ENCODE measurements at places on chromosomes 3 and 15. TPM values are rescaled to one million over a fixed set of nuclear protein-coding genes. Genes with fewer than 3 reads are reported as not detected.

GRCh38 chr3:97504463-97504862 is 260.1 kb upstream of the ARL6 start:
- DNase-seq, result no peak

Gene HHLA2
- total RNA-seq, result not detected

- DNase-seq, result no peak
These were observed 18.6 kb upstream of the CNTN3 start for GRCh38 chr3:74633021-74633420.

DNA sequence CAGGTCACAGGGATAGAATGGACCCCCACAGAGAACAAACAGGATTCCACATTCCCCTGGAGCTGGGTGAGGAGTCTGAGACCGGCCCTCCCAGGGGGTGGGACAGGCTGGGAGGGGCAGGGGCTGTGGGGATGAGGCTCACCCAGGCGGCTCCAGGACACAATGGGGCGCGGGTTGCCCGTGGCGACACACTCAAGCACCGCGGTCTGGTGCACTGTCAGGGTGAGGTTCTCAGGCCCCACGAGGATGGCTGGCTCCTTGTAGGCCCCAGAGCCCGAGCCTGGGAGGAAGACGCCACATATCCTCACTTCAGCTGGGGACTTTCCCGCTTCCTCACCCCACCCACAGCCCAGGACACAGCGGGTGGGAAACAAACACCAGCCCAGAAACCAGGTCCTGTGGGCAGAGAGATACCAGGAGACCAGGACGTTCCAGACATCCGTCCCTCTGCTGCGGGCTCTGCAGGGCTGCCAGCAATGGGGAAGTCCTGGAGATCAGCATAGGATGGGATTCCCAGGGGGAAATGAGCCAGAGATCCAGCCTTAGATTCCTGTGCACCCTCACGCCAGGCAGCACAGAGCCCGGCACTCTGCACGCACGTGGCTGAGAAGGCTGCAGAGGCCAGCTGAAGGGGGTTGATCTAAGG is 30.2 kb downstream of the RNU5B-1 start:
- DNase-seq, result no peak

Gene ARHGAP31
- total RNA-seq, result 10.5 TPM

- peak; percentile 24 for DNase-seq
These were observed 28.0 kb upstream of the DCLK3 start for GRCh38 chr3:36792342-36792741.

DNA sequence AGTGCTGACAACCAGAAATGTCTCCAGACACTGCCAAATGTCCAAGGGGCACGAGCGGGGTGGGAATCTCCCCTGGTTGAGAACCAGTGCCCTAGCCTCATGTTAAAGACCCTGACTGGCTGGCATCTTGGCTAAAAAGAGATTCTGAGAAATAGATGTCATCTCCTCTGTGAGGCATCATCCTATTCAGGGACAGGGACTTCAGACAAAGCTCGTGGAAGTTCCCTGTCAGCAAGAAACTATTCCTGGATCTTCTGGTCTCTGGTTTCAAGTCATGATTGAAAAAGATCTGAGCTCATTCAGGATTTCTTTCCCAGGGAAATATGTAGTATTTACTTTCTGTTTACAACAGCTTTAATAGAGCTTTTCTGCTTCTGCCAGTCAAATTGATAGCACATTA is 10.8 kb downstream of the WDR5B start:
- DNase-seq, result no peak

DNA sequence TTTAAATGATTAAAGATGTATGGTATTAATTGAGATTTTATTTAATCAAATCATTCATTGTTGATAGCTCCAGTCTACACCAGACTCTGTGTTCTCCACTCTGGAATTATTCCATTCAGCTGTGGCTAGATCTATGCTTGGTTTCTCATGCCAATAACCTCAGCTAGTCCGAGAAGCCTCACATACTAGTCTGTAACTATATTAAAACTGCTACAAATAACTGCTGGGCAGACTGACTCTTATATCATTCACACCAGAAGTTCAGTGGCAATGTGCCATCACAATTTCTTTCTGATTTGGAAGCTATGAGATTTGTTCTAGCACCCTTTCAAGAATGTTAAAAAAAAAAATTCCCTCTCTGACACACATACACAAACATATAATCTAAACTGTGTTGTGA is 947.3 kb downstream of the ROBO1 start:
- peak; percentile 7 for DNase-seq

- DNase-seq, result no peak
These were observed 10.5 kb upstream of the NIT2 start for GRCh38 chr3:100324044-100324443.

DNA sequence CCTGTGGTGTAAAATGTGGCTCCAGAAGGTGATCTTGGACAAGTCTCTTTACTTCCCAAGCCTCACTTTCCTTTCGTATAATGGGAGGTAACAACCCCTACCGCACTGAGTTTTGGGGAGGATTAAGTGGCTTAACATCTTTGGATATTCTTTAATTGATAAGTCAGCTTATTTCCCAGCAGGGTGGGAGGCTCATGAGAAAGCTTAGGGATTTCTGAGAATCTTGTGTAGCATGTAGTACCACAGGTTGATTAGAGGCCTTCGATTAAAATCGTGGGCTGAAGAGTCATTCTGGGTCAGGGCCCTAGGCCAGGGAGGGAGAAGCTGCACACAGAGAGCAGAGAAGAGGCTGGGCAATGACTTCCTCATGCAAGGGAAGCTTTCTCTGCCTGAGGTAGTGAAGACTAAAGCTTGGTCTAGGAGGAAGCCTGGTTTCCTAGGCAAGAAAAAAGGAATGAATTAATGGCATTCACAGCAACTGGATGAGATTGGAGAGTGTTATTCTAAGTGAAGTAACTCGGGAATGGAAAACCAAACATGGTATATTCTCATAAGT is 1.5 kb upstream of the NMNAT3 start:
- no peak for DNase-seq

DNA sequence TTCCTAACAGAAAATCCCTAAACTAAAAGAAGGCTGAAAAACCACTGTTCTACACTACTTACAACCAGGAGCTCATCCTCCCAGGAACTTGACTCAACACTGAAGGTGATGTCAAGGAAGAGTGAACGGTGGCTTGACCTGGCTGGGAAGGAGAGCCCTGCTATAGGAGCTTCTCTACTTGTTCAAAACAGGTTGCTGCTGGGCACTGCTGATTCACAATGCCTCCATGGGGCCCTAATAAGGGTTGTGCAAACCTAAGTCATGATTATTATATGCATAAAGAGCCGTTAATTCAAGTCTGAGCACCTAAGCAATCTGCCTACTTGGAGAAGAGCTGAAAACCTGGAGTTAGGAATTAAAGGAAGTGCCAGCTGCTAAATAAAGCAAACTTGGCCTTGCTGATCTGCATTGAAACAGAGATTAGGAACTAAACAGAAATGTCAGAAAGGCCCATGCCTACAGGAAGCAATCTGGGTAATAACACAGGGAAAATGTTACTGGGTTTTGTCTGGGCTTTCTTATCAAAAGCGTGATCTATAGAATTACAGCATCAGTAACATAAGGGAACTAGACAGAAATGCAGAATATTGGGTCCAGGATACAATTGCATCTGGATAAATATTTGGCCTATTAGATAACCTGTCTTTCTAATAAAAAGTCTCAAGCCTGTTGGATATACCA is 243.2 kb downstream of the NEK10 start:
- DNase-seq, result no peak

- no peak for DNase-seq
These were observed 21.0 kb upstream of the DNAJC13 start for GRCh38 chr3:132396255-132396654.

GRCh38 chr3:98240131-98240530 is 23.9 kb upstream of the OR5H6 start:
- peak; percentile 47 for DNase-seq

GRCh38 chr3:43349716-43350115 is 63.4 kb downstream of the SNRK start:
- no peak for DNase-seq

DNA sequence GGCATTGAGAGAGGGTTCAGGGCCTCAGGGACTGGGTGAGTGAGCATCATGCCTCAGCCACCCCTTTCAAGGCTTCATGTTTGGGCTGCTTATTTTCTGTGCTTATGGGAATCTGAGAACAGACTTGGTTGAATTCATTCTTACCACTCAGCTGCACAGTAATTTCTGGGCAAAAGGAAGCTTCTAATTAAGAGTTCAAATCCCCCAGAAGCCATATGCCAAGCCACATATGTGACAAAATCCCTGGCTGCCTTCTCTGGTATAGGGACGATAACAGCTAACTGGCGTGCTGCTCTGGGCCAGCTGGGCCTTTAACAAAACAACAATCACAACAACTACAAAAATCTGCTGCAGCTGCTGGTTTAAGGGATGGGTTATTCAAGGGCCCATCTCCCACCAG is 181.0 kb upstream of the ANKRD28 start:
- DNase-seq, result no peak

Gene IL17RD
- total RNA-seq, result 1.6 TPM

Gene PATL2
- 2.6 TPM for total RNA-seq

Gene USP50
- total RNA-seq, result not detected

GRCh38 chr3:52277972-52278509 is 408 bp downstream of the WDR82 start:
- peak; percentile 54 for DNase-seq

GRCh38 chr15:34722439-34722836 is 32.4 kb downstream of the GJD2 start:
- peak; percentile 76 for DNase-seq

DNA sequence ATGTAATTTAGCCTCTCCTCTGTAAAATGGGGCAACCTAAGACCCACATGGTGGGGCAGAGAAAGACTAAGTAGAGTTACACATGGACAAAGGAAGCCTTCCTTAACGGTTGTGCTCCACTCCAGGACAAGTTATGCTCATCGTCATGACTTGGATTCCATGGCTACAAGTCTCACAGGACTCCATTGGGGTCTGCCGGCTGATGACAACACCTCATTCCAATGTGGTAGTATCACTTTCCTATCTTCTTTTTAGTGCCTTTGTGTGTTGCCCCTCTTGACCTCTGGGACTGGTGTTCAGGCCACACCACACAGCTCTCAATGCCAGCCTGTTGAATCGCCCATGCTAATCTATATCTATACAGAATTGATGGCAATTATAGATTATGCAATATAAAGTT is 181.3 kb upstream of the WNT5A start:
- peak; percentile 70 for DNase-seq

Gene PRR20G
- total RNA-seq, result not detected

DNA sequence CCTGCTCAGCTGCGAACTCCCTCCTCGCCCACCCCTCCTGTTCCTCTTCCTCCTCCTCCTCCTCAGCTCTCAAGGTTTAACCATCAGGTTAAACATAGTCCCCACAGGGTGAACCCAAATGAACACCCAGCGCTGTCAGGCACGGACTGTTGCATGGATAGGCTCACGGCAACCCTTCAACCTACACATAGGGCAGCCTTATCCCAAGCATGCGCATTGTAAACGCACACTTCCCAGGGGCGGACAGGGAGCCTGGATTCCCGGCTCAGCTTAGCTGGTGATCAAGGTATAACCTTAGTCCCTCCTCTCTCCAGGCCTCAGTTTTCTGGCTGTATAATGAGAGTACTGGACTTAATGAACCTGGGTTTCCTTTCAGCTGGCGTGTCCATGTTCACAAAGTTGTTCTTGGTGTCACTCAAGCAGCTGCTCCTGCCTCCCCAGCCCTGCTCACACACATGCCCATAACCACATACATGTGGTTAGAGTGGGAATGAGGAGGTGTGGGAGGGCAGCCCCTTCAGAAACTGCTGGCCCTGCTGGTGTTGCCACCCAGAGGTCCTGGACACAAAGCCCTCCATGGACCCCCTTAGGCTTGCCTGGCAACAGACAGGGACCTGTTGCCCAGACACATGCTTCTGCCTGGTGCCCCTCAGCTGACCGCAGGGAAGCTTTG is 20.9 kb upstream of the VPS33B start:
- DNase-seq, result no peak

DNA sequence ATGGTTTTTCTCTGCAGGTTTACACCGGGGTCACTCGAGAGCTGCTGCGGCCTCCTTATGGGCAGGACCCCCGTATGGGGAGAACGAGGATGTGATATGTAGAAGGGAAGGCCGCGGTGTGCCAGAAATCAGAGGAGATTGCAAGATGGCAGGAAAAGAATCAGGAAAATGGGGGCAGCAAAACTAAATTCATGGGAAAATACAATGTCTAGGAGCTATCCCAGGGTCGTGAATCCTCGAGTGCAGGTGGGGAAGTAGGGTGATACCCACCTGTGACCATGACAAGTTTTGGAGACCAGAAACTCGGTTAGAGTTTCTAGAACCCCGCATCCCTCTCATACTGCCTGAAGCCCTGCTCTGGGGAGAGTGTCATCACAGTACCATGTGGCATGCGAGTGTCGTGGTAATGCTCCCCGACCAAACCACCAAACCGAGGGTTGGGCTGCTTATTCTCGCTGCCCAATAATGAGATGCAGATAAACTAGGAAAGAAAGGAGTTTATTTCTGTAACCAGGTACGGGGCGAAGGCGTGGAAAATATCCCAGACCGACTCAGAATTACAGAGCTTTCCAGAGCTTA is 781 bp downstream of the TRNT1 start:
- no peak for DNase-seq

DNA sequence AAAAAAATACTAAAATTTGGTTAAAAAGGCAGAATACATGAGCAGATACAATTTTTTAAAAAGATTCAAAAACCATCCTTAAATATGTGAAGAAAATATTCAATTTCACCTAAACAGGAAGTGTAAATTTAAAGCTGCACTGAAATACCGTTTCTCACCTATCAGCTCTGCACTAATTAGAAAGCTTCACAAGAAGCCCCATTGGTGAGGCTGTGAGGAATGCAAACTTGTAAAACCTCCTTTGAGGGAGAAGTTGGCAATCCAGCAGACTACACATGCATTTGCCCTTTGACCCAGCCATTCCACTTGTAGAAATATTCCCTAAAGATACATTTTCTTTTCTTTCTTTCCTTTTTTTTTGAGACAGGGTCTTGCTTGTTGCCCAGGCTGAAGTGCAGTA is 18.8 kb downstream of the BLM start:
- no peak for DNase-seq

- peak; percentile 93 for DNase-seq
These were observed 18.7 kb downstream of the TMEM43 start for GRCh38 chr3:14143271-14144225.

Gene ZNF660
- total RNA-seq, result 0.64 TPM

DNA sequence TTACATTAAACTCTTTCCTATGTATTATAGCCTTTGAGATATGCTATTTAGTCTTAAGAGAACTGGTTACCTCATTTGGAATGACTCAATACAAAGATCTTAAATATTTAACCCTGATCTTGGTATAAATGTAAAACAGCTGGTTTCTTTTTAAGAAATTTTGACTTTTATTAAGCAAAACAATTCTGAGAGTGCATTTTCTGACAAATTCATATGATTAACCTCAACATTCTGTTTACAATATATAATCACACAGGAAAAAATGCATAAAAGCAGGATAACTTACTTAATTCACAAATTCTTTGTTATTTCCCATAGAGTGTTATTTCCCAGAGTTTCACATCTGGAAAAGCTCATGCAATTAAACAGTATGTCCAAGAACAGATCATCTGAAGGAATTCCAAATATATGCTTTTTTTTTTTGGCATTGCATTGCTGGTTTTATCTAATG is 400.4 kb upstream of the THBS1 start:
- no peak for DNase-seq

DNA sequence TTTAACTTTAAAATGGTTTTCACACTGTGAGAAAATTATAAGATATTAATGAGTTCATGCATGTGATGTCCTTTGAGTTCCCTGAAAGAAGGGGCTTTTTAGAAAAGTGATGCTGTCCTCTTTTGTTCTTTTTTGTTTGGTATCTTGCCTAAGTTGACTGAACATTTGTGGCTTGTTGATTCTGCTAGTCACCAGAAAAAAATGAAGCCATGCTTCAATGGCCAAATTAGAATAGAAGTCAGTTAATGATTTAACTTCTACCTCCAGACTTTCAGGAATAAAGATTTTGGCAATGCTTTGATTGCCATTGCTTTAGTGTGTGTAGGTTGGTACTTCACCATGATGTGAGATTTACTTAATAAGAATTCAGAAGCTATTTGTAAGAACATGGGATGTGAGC is 260.6 kb upstream of the NECTIN3 start:
- DNase-seq, result peak; percentile 84

All from M059J (cell line).